ENCODE measurements at places on chromosomes 12 and 14.
A peak's percentile ranks its signal among the peaks of the same experiment; 100 is the strongest.

DNA sequence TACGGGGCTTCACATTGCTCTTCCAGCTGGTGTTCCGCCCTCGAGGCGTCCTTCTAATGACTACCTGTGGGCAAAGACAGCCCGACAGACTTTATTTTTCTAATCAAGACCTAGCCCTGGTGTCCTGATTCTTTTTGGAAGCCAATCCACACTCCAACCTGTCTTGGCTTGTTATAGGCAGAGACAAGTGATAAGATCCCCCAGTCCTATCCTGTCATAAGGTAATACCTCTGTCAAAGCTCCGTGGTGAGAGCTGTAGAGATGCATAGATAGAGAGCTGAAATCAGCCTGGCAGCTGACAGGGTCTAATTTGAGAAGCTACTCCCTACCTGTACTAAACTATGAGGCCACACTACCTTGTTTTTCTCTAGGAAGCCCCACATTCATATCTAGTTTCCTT, 11.5 kb upstream of the WNK1 start:
- DNase-seq = no peak

- DNase-seq = no peak
Measured at GRCh38 chr14:20608383-20609110, 17.4 kb upstream of the RNASE12 start.

DNA sequence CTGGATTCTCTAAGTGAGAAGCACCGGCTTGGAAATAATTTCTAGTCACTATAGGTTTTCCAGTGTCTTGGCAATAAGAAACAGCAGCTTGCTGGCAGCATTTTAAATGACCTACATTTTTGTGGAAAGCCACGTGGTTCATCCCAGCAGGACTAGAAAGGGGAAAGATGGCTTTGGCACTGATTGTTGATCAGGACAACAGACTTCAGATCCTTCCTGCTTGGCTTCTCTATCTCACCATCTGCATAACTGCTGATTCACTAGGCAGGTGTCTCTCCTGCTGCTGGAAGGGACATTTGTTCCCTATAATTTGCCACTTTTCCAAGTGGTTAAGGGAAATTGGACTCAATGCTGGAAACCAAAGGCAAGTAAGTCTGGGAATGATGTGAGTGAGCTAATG, 131.0 kb downstream of the TTC8 start:
- peak; percentile 25 for DNase-seq

DNA sequence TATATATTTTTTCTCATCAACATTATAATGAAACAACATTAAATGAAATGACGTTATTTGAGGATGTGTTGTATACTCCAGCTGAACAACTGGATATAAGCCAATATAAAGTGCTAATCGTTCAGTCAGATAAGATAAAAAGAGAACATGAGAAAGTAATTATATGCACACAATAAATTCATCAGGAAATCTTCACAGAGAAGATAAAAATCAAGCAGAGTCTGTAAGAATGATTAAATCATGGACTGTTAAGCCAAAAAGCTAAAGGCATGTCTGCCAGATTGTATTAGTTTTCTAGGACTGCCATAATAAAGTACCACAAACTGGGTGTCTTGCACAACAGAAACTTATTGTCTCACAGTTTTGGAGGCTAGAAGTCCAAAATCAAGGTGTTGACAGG, 178.6 kb downstream of the NELL2 start:
- no peak for DNase-seq

- DNase-seq = peak; percentile 49
Measured at GRCh38 chr12:49705479-49706134, 1.6 kb downstream of the FMNL3 start.

GRCh38 chr14:100842799-100843198, 16.9 kb downstream of the MEG3 start:
- peak; percentile 37 for DNase-seq

GRCh38 chr14:55662752-55663151, 82.7 kb downstream of the KTN1 start:
- no peak for DNase-seq

- DNase-seq = peak; percentile 72
Measured at GRCh38 chr12:19739195-19739776, 300.0 kb downstream of the AEBP2 start.

- DNase-seq = no peak
Measured at GRCh38 chr14:88793259-88793625, 489 bp upstream of the EML5 start.

- DNase-seq = peak; percentile 72
Measured at GRCh38 chr14:91911474-91912032, 35.9 kb downstream of the FBLN5 start.

GRCh38 chr12:32448586-32448985, 49.2 kb downstream of the FGD4 start:
- no peak for DNase-seq

DNA sequence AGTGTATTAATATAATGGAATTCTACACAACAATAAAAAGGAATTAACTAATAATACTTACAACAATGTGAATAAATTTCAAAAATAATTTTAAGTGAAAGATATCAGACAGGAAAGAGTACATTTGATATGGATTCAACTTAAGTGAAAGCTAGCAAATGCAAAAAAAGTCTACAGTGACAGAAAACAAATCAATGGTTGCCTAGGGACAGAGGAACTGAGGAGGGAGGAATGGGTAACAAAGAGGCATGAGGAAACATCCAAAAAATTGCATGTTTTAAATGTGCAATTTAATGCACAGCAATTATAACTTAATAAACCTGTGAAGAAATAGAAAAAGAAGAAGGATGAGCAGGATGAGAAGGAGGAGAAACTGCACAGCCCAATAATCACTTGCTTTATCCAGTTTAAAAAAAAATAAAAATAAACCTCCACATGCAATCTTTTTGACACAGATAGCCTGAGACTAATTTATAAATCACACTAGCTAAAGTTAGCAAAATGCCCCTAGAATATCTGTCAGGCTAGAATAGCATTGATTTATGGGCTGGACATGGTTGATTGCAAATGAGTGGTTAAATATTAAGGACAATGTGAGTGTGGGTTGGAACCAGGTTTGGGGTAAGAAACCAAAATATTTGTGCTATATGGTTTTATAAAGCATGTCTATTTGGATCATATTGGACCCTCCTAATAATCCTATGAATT, 1089.1 kb downstream of the TRHDE start:
- no peak for DNase-seq

- peak; percentile 35 for DNase-seq
Measured at GRCh38 chr14:31692376-31692781, 131.2 kb downstream of the NUBPL start.

DNA sequence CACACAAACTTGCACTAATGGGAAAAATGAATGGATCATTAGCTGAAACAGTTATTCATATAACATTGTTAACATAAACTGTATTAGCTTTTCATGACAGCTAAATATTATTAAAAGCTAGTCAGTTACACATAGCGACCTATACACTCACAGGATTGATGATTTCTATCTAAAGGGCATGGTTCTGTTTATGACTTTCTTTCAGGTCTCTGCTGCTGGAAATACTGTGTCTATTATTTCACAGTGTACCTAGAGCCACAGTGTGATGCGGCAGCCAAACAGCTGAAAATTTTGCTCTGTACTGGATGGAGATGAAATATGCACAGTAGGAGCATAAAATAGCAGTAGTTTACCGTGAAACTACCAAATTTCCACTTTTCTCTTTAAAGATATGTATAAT, 341.1 kb downstream of the FSCB start:
- no peak for DNase-seq

DNA sequence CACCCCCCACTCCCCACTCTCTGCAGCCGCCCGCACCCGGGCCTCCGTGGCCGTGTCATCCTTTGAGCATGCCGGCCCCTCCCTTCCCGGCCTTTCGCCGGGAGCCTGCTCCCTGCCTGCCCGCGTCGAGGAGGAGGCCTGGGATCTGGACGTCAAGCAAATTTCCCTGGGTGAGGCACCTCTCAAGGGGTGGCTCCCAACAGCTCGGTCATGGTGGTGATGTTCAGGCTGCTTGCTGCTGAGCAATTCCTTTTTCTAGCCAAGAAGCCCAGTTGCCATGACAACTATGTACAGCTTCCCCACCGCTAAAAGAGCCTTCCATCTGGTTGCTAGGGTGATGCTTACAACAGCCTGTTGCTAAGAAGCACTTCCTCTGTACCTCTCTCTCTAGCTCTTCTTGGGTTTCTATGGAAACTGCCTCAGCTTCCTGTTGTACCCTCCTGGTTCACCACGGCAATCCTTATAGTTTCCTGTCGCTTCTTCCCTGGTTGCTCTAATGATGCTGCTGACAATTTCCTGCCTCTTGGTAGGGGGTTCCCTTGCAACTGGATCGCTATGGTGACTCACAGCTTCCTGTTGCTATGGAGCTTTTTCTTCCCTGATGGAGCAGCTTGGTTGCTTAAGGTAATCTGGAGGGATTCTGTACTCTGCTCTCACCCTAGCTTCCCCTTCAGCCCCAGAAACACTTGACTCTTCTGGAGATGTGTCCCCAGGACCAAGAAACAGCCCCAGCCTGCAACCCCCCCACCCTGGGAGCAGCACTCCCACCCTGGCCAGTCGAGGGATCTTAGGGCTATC, 11.0 kb downstream of the ZNF219 start:
- peak; percentile 93 for DNase-seq
